ENCODE measurements at places on chromosomes 4 and X. TPM values are rescaled to one million over a fixed set of nuclear protein-coding genes. Genes with fewer than 3 reads are reported as not detected.
A peak's percentile ranks its signal among the peaks of the same experiment; 100 is the strongest.

DNA sequence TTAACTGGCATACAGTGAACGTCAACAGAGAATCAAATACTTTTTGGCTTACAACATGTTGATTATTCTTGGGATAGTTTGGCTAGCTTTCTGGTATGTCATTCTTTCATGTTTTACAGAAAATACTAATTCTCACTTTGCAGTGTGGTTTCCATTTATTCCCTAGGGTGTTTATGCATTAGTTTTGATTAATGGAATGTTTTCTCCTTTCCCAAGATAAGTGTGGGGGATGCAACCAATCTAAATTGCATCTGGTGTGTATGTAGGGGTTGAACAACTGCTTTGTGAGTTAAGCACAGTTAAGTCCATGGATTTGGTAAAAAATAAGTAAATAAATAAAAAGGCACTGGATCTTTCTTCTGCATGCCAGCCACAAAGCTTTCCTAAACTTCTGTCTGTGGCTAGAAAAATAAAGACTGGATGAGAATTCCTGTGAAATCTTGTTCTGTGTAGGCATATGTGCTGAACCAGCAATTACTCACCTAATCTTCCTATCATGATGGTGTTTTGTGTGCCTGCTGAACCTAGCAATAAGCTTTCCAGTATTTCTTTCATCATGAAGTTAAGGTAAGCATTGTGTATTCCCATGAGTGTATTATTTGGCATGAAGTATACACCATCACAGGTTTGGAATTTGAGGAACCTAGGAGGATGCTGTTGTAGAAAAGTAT is 50.6 kb upstream of the TENM3 start:
- no peak for DNase-seq

DNA sequence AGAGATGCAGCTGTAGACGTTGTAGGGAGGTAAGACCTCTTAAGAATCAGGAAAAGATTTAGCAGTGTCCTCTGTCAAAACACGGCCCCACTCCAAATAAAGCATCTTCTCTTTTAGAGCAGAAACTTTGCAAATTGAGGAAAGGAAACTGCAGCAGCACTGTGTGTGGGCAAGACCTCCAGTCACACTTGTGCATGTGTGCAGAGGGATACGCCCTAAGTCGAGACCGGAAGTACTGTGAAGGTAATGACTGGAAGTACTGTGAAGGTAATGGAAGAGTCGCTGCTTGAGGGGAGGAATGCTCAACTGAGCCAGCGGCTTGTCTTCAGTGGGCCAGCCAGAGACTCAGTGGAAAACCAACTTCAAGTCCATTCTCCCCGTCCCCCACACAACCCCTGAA is 46.5 kb downstream of the EGF start:
- no peak for DNase-seq

DNA sequence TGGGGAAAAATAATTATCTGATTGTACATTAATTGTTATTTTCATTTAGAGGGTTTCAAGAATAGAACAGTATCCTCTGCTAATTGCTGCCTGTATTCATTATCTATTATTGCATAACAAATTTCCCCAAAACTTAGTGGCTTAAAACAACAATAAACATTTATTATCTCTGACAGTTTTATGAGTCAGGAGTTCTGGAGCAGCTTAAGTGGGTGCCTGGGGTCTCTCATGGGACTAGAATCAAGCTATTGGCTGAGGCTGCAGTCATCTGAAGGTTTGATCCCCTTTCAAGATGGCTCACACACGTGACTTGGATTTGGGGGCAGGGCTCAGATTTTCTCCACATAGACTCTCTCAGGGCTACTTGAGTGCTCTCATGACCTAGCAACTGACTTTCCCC is 98.1 kb upstream of the JADE1 start:
- DNase-seq, result no peak

DNA sequence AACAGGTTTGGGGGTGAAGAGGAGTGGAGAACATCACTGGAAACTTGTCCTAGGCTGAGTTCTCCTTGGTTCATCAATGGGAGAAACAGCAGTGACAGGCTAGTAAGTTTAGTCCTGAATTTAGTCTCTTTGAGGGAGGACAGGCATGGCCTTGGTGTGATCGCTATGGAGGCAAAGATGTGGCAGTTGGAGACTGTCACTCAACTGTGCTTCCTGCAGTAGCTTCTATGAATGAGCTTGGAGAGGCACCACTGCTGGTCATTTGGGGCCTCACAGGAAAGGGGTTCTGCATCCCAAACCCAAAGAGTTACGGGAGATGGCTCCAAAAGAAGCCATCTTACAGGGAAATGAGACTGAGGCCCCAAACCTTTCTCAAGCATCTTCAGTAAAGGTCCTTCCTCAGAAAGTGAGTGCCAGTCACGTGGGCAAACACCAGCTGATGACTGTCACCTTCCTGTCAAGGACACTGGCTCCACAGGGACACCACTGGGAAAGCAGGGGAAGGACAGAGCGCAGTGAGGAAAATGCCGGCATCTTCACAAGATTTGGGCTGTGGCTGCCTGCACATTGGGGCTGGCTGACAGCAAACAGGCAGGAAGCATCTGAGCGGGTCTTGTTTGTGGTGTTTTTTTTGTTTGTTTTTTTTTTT is 7.2 kb downstream of the MRFAP1 start:
- DNase-seq, result no peak

DNA sequence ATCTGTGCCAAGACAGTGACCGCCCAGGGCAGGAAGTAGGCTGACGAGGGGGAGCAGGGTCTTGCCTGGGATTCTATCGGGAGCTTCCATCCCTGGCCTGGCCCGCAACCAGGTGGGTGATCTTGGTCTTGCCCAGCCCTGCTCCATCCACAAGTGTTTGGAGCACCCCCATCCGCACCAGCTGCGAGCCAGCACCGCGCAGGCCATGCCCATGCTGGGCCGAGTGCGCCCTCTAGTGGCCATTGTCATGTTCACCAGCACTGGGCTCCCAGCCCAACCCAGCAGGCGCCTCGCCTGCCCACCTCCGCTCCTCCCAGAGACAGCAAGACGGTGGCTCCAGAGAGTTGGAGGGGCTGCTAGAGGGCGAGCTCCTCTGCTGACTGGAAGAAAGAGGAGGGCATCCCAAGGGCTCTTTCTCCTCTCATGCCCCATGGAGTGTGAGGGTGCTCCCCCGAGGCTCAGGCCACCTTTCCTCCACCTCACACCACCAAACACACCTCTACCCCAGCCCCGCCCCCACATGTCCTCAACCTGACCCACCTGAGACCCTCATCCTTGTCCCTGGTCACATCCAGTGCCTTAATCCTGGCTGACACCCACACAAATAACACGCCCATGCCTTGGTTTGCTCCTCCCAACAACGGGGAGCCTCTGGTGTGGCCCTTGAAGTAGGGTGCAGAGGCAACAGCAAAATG is 9.8 kb upstream of the ATP2B3 start:
- DNase-seq, result peak; percentile 89

DNA sequence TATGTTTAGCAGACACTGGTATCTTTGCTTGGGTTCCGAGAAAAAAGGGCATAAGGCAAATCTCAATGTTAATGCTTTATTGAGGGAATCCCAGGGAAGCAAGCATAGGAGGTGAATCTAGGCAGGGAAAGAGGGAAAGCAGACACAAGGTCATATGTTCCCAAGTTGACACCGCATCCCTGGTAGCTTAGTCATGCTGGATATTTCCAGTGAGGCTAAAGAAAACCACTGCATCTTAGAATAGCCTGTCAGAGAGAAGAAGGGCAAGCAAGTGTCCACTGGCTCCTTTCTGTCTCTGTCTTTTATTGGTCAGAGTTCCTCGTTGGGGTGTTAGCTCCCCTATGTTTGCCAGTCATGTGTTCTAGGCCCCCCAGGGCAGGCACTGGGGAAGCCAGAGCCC is 104.7 kb downstream of the NKX6-1 start:
- DNase-seq, result no peak

GRCh38 chr4:87540146-87541058 is 11.2 kb upstream of the SPARCL1 start:
- no peak for DNase-seq

DNA sequence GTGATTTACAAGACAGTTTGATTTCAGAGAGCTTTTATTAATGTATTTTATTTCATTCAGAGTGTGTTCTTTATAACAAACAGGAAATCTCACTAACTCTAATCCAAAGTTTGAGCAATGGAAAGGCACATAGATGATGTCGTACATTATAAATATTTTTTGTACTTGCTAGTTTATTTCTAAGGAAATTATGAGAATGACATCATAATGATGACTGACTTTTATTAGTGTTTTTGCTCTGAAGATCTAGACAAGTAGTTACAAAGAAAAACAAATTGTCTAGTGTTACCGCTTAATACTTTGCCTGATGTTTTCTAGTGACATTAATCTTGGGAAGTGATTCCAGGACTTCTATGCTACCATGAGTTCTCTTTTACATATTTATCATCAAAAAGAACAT is 43.2 kb downstream of the HHIP start:
- no peak for DNase-seq

GRCh38 chr4:108763226-108763593 is 357 bp upstream of the ETNPPL start:
- no peak for DNase-seq

GRCh38 chrX:37692918-37693317 is 7.3 kb downstream of the XK start:
- no peak for DNase-seq

GRCh38 chr4:157739242-157739641 is 433.6 kb downstream of the GASK1B start:
- no peak for DNase-seq

DNA sequence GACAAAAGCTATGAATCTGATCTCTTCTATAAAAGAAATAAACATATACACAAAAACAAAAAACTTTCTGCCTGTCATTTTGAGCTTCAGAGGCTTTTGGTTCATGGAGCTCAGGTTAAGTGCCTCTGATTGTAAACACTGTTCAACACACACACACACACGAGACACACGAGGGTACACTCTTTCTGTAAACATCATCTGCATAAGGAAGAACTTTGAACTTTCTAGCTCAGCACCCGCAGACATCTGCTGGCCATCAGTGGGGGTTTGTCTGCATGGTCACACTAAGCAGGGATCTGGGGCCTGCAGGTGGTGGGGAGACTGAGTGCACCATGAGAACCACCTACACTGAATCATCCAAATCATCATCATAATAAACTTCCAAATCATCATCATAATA is 54.9 kb downstream of the STX18 start:
- DNase-seq, result no peak

DNA sequence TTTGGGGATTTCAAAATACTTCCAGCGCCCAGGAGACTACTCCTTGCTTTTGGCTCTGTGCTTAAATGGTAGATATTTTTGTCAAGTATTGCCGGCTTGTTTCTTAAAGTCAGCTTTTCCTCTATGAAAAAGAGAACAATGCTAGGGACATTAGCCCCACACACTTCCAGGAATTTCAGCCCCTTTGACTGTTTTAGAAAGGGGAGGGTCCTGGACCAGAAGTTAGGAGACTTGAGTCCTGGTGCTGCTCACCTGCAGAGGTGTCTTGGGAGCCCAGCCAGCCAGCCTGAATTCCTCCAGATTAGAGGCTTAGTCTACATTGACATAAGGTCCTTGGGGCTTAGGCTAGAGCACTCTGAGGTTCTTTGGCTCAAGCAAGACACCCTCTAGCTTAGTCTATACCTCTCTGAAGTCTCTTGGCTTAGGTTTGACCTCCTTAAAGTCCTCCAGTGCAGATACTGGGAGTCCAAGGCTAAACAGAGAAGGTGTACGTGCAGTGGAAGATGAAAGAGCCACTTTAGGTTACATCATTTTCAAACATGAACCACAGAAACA is 1.6 kb upstream of the SETD7 start:
- DNase-seq, result no peak

DNA sequence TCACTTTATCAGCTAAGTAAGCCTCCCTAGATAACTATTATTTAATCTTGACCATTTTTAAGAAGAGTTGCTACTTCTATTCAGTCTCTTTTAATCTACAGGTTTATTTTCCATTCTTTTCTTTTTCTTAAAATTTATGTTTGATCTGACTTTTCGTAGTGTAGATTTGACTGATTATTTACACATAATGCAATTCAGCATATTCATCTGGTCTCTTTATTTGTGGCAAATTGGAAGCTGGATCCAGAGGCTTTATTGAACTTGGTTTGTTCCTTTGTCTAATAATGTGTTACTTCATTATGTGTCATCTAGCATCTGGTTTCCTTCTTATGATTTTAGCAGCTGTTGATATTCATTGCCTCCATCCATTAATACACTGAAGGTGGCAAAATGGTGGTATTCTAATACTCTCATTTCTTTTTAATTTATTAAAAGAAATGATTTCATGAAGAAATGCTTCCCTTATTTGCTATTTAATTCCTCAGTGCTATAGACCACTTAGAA is 113.0 kb downstream of the FBXW7 start:
- no peak for DNase-seq

GRCh38 chrX:141935645-141936044 is 32.0 kb downstream of the MAGEC1 start:
- DNase-seq, result no peak

DNA sequence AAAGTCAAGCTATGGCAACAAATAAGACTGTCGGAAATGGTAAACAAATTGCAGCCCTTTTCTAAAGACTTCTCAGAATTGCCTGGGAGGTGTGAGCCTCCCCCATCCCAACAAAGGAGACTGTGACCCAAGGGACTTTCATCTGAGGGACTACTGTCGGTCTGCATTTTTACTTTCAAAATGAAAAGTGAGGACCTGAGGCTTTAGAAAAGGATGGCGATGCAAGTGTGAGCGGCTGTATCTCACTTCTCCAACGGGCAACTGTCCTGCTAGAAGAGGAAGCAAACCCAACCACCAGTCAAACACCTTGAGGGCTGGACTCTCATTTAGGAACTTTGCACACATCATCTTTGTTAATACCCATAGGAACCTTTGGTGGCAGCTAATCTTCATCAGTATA is 62.6 kb upstream of the CLNK start:
- DNase-seq, result no peak

DNA sequence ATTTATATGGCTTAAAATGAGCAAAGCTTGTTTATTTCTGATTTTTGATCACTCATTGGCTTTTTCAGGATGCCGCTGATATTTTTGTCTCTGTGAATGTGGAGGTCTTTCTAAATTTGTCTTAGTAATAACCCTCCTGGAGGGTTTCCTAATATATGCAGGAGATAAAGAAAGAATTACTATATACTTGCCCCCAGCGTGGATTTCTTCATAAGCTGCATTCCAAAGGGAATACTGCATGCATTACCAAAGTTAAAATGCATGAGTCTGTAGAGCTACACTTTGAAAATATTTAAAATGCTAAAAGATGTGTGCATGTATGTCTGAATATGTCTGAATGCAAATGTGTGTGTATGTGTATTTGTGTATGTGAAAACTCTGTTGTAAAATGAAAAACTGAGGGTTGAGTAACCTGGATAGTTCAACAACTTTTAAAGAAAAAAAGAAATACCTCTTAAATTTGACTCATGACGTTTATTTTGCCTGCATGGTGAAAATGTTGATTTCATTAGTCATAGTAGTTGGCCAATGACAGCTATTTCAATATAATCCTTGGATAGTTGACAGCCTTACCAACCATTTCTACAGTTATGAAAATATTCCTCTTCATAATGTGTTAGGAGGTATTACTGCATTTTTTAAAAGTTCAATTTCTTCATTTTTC is 113.2 kb upstream of the ZNF827 start:
- DNase-seq, result no peak

POU3F4 gene
- not detected for total RNA-seq

TSPAN6 gene
- 0.27 TPM for total RNA-seq

CXorf49 gene
- not detected for total RNA-seq

XG gene
- not detected for total RNA-seq

GRID2 gene
- total RNA-seq, result not detected

DMRTC1 gene
- not detected for total RNA-seq

FGFBP2 gene
- not detected for total RNA-seq
